ENCODE measurements at places on chromosomes 6 and 20.
A peak's percentile ranks its signal among the peaks of the same experiment; 100 is the strongest.

- no peak for DNase-seq
Measured at GRCh38 chr6:112337209-112337638, 9.9 kb upstream of the RFPL4B start.

DNA sequence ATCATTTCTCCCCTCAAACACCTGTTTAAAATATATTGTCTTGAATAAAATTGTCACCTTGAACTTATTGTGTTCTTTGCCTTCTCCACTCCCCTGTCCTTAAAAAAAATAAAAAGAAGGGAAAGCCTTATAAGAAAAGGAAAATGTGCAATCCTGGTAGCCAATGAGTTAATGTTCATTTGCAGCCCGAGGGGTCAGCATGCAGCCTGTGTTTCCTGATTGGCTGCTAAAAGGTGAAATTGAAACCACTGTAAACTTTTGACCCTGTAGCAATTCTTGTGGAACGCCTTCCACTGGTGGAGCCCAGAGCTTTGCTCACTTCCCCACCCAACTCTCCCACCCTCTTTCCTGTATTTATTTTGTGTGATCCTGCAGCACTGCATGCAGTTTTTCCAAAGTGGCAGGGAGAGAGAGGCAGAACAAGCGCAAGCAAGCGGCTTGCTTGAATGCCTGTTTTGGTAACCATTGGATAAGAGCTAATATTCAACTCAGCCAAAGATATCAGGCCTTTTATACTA, 74.9 kb downstream of the NCOA3 start:
- no peak for DNase-seq

GRCh38 chr20:57791966-57792365, 82.2 kb upstream of the PMEPA1 start:
- no peak for DNase-seq

DNA sequence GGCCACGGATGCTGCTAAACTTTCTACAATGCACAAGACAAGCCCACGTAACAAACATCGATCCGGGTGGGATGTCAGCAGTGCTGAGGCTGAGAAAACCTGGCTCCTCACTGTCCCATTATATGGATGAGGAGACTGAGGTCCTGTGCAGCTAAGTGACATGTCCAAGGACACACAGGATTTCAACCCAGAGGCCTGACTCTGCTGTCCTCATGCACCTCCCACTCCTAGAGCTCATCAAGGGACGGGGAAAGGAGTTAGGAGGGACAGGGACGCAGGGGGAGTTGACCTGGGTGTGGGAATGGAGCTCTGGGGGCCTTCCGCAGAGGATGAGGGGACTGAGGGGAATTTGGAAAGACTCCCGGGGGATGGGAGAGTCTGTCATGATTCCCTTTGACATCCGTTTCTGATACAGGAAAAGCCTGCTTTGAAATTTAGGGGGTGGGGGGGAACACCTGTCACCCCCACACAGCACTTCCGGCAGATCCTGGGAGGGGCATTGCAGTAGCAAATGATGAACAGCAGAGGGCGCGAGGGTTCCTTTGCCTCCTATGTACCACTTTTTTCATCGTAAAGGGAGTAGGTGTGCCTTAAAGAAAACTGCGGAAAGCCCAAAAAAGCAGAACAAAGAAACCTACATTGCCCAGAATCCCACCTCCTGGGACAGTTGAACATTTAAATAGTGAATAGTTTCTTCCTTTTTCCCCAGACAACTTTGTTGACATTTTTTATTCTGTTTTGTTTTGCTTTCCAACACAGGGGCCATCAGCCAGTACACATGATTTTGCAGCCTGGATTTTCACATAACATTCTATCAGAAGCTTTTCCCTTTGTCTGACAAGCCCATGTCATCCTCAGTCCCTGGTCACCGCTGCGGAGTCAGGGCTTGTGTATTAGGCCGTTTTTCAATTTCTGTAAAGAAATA, 48.6 kb downstream of the SLC2A10 start:
- peak; percentile 21 for DNase-seq

DNA sequence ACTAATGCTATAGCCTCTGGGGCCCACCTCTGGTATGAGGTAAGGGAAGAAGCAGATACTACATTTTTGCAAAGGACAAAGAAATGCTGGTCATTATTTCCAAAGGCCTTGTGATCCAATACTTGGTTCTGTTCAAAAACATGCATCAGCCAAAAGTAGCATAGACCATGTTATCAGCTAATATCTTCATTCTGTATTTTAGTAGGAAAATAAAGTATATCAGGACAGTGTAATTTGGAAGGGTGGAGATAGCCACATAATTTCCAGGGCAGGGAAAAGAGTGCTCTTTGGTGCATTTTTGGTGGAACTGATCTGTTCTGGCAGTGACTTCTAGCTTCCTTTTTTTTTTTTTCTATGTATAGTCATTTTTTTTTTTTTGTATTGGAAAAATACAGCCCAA, 258.0 kb upstream of the SOX4 start:
- DNase-seq, result no peak

DNA sequence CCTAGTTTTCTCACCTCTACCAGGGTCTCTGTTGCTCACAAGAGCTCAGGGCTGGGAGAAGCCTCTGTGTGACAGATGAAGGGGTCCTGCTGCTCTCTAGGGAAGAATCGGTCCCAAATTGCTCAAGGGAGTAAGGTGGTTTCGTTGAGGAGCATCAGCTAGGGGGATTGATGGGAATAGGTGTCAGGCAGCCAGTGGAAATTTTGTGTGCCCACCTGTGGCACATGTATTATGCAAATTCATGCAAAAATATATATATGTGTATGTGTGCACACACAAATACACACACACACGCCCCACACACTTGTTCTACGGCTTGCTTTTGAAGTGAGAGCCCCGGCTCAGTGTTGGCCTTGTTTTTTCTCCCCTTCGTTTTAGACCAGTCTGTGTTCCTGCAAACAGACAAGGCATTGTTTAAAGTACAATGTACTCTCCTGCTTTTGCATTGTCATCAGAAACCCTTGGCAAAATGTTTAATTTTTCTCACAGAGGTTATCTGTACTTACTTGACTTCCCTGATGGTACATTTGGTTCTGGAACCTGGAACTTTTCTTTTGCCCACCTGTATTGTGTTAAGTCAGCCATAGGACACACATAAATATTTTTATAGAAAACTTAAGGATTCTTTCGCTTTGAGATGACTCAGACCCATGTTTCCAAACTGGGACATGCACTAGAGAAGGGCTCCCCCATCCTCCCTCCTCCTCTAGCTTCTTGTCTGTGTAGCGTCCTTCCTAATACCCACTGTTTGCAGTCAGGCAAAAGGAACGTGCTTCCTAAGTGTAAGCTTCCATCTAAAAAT, 26.7 kb downstream of the FOXO3 start:
- DNase-seq, result no peak

DNA sequence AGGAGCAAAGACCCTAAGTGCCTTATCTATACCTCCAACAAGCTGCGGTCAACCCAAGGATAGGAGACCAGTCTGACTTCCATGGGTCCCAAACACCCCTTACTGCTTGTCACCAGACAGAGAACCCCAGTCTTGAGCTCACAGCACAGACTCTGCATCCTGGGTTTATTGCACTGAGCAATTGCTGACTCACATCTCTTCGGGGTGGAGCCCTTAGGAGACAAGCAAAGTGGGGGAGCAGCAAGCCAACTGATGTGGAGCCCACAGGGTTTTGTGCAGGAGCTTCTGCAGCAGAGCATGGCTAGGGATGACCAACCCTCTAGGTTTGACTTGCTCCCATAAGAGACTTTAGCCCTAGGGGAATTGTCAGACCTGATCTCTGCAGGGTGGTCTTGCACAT, 38.6 kb upstream of the EYS start:
- no peak for DNase-seq

GRCh38 chr20:40588891-40589290, 100.1 kb downstream of the MAFB start:
- no peak for DNase-seq

GRCh38 chr6:128098000-128098581, 197.2 kb upstream of the THEMIS start:
- no peak for DNase-seq

GRCh38 chr6:140155451-140156126, 781.1 kb upstream of the CITED2 start:
- no peak for DNase-seq

- DNase-seq, result no peak
Measured at GRCh38 chr6:24985323-24985722, 49.6 kb upstream of the RIPOR2 start.

GRCh38 chr6:118029967-118030366, 122.9 kb downstream of the SLC35F1 start:
- no peak for DNase-seq

DNA sequence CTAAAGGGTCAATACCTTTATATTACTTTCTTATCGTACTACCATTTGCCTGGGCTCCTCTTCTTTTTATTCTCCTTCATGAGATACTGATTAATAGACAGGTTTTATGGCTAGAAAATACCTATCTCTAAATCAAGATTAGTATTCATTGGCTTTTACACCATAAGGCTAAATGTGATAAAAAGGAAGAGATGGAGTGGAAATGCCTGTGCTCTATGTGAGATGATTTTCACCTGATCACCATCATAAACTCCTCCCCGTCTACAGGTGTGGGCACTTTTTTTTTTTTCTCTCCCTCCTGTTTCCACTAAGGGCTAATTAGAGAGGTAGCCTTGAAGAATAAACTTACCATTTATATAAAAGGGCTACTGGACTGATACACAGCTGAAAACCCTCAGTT, at the start of gene GLYATL3:
Gene GLYATL3 (plus strand): TSS at position 301 of the 400 bp plus-strand sequence. CDS start 12,068 bp downstream, outside the sequence.
- DNase-seq, result no peak

DNA sequence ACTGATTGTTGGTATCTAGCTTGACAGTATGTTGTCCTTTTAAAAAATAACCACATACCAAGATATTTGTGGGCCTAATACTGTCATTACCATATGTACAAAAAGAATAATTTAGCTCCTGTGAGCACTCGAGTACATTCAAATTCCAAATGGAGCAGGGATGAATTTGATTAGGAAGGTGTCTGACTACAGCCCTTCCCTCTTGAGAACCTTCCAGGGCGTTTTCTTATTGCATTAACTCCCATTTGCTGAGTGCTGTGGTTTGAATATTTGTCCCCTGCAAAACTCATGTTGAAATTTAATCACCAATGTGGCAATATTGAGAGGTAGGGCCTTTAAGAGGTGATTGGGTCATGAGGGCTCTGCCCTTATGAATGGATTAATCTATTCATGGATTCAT, 76.9 kb upstream of the RALY start:
- no peak for DNase-seq

DNA sequence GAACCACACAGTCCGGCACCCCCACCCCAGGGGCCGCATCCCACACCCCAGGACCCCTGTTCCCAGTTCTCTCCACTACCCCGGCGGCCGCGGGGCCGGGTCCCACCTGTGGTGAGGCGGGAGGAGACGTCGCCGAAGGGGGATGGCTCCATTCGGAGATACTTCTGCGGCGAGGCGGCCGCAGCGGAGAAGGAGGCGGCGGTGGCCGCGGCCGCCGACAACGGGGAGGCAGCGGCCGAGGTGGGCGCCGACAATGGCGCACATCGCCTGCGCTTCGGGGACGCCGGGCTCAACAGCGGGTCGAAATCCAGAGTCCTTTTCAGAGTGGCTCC, 723 bp downstream of the AKIRIN2 start:
- no peak for DNase-seq

GRCh38 chr20:43972692-43973091, 58.0 kb downstream of the TOX2 start:
- no peak for DNase-seq

- no peak for DNase-seq
Measured at GRCh38 chr6:150029276-150029675, 3.9 kb upstream of the RAET1L start.

- DNase-seq, result no peak
Measured at GRCh38 chr6:125867483-125867942, 76.8 kb downstream of the NCOA7 start.

- DNase-seq, result no peak
Measured at GRCh38 chr6:104771258-104771832, 88.4 kb downstream of the HACE1 start.

DNA sequence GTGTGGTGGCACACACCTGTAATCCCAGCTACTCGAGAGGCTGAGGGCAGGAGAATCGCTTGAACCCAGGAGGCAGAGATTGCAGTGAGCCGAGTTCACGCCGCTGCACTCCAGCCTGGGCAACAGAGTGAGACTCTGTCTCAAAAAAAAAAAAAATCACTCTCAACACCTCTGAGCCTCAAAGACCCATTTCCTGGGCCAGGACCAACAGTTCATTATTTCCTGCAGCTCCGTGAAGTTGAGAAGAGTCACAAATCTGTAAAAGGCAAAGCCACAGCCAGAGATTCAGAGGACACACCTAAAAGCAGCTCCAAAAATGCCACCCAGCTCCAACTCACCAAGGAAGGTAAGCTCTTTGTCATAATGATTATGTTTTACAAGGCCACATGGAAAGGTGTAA, 15.2 kb upstream of the NOP56 start:
- no peak for DNase-seq

DNA sequence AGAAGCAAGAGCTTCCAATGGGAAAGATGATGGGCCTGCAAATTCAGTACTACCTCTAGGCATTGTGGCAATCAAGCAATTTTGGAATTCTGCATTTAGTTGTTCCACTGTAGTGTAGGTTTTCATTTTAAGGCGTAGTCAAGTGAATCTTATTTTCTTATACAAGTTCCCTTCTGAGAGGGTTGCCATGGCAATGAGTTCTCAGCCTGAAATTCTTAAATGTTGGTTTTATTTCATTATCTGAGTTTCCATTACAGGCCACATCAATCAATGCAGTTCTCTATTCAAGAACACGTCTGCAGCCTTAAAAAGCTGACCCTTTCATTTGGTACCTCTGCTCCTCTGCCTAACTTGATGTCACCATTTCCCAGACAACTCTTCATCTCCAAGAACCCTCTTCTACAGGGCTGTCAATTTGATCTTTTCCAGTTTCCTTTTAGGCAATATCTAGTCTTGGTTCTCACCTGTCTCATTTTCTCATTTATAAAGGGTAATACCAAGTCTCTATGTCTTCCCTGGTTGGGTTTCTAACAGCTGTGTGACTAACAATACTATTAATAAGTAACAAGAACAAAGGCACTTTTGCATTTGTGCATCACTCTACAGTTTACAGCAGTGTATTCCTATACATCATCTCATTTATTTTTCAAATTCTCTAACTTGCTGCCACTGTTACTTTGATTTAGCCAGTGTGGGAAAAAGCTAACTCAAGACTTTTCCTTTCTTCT, 898.2 kb upstream of the FLRT3 start:
- no peak for DNase-seq

GRCh38 chr20:20085812-20086211, 33.5 kb downstream of the CFAP61 start:
- no peak for DNase-seq

DNA sequence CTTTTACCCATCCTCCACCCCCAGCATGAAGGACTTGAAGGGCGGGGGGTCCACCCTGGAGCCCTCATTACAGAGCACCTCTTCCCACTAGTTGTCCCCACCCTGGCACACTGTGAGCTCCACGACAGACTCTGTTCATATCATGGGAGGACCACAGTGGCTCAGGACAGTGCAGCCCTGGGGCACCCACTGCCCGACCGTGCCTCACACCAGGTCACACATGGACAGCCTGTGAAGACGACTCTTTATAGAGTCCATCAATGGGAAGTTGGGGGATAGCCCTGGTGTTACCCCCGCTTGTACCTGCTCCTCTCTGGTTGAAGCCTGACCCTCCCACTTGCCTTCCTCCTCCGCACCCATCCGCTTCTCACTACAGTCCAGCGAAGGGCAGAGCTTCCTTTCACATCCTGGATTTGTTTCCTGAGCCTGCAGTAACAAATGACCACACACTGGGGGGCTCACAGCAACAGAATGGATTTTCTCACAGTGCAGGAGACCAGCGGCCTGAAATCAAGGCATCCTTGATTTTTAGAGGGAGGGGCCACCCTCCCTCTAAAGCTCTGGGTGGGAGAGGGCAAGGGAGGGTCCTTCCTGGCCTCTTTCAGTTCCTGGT, 15.5 kb downstream of the ZNF831 start:
- no peak for DNase-seq
